ENCODE measurements at places on chromosomes 5 and 9.

DNA sequence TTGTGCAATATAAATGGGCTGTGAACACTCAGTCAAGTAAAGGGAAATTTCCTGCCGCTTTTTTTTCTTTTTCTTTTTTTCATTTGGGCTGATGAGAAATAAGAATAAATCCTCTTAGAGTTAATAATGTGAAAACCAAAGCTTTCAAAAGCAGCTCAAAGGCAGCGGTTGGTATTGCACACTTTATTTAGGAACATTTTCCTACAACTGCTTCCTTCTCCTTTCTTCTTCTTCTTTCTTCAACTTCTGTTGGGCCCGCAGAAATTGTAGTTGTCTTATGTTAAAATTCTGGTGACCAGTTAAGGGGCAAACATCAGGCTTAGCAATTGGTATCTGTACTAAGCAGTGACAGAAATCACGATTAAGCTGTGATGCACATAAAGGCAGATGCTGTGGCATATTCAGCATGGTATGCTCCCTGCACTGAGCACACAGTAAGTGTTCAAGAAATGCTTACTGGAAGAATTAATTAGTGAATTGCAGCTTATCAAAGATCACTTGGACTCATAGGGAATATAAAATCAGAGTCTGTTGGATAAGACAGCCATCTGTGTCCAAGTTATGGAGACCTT is 85.4 kb downstream of the ANKRD55 start:
- no peak for DNase-seq

DNA sequence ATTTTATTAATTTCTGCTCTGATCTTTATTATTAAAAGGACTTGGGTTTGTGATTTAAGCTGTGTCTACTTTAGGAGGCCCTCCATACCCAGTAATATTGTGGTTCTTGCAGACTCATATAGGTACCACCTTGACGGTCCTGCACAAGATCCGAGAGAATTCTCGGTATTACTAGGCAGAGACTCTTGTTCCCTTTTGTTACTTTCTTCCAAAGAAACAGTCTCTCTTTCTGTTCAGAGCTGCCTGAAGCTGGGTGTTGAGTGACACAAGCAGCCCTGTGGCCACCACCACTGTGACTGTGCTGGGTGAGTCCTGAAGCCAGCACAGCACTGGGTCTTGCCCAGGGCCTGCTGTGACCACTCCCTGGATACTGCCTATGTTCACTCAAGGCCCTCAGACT is 666.6 kb downstream of the SEMA5A start:
- no peak for DNase-seq

DNA sequence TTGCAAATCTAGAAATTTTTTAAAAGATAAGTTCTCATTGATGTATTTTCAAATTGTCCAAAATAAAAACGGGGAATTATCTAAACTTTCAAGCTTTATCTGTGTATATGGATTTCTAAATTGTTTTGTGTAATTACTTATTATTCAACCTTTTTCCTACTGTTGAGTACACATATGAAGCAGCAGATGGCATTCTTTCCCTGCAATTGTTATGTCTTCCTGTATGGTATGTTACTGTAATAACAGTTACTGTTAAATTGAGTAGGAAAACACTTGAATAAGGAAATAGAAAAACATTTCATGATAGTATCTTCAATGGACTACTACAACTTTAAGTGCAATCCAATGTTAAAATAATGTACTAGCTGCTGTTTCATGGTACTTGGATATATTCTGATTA is 124.8 kb downstream of the RANBP17 start:
- DNase-seq = no peak

DNA sequence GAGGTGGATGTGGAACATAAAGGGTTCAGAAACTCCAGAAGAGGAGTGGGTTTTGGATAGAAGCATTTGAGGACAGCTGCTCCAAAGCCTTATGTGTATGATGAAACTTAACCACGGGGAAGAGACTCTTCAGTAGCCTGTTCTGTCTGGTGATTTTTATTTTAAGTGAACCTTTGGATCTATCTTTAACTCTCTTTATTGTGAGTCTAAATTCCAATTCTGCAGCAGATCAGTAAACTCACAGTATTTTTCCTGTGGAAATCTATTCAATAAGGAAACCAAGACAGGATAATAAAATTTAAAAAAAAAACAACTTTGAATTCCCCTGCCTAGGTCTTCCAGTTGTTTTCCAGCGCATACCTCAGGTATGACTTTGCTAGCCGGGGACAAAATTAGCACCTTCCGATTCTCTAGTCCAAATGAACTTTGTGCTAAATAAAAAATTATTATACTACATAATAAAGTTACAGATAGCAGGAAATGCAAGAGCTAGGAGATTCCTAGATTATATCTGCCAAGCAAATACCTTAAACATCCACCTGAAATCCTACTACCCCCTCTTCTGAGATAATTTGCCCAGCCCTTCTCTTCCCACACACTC is 101.9 kb downstream of the NLN start:
- DNase-seq = no peak

DNA sequence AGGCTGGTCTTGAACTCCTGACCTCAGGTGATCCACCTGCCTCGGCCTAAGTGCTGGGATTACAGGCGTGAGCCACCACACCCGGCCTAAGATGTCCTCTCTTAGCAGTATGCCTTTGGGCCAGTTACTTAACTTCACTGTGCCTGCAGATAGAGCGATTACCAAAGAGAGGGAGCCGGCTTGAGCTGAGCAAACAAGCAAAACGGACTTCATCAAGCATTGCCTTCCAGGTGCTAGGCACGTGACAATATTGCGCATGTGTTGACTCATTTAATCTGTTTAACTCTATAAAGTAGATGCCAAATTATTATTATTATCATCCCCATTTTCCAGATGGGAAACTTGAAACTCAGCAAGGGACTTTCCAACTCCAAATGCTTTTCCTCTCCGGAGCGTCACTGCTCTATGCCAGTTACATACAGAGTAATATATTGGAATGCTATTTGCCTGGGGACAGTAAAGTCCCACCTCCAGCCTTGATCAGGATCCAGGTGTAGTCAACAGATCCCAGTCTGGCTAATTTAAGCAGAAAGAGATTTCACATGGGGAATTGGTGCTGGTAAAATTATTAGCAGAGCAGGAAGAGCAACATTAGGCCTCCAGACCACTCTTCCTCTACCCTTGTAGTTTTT is 5.6 kb upstream of the C9orf152 start:
- DNase-seq = no peak

DNA sequence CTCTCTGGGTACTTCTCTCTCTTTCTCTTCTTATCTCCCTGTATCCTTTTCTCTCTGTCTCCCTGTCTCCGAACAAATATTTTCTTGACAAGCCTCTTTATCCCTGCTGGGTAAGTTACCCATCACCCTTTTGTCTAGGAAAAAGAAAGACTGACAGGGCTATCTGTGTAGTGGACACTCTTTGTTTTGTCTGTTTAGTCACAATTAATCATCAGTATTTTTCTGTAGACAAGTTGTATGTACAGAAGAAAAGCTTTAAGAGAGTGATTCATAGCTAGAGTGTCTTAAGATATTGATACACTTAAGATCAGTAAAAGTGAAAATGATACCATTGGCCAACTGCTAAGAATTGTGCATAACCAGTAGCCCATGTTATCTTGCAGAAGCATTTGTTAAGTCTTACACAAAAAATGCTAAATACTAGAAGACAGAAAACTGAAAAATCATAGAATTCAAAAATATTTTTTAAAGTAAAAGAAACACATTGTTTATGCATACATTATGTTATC is 1043.8 kb upstream of the EDIL3 start:
- no peak for DNase-seq

GRCh38 chr5:36719282-36719681 is 112.9 kb downstream of the SLC1A3 start:
- no peak for DNase-seq

- DNase-seq = no peak
Measured at GRCh38 chr5:132435886-132436285, 54.7 kb downstream of the IRF1 start.

DNA sequence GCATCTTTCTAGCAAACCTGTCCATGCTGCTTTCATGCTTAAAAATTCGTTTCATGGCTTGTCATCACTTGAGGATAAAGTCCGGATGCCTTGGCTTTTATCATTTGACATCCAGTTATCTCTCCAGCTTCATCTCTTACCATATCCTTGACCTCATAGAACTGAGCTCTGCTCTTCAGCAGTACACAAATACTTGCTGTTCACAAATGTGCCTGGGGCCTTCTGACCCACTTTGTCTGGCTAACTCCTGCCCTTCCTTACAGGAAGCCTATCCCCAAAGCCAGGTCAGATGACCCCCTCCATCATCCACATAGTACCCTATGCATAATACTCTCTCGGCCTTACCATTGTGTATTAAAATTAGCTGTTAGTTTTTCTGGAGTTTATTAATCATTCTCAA is 249.1 kb downstream of the SAXO1 start:
- no peak for DNase-seq

- no peak for DNase-seq
Measured at GRCh38 chr5:153513156-153513555, 22.7 kb downstream of the GRIA1 start.

- DNase-seq = no peak
Measured at GRCh38 chr9:16272776-16273175, 597.7 kb downstream of the BNC2 start.

DNA sequence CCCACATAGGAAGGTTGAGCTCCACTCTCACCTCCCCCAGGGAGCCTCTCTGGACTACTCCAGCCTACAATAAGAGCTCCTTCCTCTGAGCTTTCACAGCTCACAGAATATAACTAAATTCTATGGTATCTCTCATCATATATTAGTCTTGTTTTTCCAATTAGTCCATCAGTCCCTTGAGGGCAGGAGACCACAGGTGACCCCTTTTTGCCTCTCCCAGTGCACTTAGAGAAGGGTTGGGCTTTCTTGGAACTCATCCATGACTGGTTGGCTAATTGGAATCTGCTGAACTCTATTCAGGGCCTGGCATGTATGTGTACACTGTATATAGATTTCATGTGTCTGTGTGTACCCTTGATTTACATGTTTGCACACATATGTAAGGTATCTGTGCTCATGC is 50.4 kb upstream of the ARAP3 start:
- DNase-seq = no peak

GRCh38 chr9:20302197-20302596 is 320.1 kb downstream of the MLLT3 start:
- no peak for DNase-seq

DNA sequence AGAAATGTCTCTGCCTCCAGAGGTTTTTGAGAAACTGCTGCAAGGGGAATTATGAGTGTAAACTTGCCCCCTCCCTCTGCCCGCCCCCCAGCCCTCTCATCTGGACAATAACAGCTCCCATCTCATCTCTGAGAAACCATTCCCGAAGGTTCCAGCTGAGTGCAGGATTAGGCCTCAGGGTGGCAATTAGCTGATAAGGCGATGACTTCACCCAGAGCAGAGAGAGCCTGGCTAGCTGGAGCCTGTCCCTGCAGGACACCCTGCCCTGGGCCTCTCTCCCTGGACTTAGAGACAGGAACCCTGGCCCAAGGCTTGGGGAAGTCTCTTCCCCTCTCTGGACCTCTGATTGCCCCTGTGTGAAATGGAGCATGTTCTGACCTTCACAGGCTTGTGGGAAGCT is 45.7 kb upstream of the HAND1 start:
- DNase-seq = no peak

DNA sequence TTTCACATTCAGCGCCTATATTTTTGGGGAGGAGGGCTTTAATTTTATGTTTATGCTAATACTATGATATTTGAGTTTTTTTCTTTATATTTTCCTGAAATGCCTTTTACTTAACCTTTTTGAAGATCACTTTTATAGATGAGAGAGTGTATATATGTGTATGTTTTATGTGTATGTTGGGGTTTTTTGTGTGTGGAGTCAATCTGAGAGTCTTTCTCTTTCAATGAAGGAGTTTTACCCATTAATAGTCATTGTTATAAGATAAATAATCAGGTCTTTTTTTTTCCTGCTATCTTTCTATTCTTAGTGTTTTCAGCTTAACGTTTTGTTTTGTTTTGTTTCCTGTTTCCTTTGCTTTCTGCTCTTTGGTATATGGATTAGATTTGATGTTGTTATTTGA is 112.2 kb downstream of the TEX10 start:
- DNase-seq = no peak

Measured in activated CD8-positive, alpha-beta memory T cell treated with anti-CD3 and anti-CD28 coated beads for 48 hours (primary cell).